Lung (tissue), 17 donors: ENCODE measurements at places on chromosomes 4 and X.

- peak; percentile 63 for DNase-seq
Observed at GRCh38 chr4:123649645-123650391, 253.2 kb downstream of the SPRY1 start.

DNA sequence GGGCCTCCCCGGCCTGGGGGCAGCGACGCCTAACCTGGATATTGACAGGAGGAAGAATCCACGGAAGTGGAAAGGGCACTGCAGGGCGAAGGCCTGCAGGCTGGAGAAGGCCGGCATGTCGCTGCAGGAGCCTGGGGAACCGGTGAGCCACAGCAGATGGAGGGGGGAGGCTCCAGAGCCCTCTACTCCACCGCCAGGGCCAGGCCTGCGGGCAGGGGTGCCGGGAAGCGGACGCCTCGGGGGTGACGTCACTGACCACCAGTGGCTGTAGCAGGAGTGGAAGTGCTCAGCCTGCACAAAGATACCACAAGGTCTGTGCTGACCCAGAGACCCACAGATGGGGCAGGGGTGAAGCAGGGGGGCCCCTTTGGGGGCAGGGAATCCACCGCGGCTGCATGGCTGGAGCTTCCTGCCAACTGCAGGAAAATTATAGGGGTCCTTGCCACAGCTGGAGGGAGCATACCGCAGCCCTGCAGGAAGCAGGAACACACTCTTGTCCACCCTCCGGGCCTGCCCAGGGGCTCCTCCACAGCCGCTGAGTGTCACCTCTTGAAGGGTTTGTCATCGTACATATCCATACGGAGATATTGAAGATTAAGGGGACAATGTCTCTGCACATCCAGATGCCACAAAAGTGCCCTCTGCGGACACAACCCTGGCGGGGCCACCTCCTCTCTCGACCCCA lies 7.6 kb upstream of the HTRA3 start:
- DNase-seq = no peak

GRCh38 chr4:113977526-113977855 lies 2.0 kb downstream of the ARSJ start:
- no peak for DNase-seq

- no peak for DNase-seq
Observed at GRCh38 chrX:7143941-7144525, 3.5 kb upstream of the STS start.

DNA sequence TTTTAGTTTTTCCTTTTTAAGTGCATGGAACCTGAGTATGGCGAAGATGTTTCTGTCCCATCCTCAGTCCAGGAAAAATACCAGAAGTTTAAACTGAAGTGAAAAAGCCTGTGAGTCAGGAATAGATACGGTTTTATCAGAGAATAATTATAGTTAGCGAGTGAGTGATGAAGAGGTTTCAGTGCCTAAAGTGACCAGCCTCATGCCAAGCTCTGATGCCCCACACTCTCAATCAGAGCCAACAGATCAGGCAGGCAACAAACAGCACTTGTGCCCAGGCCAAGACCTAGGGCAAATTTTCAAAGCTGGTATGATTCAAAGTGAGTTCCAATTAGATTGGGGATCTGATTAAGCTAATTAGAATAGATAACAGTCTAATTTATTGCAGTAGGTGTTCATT lies 212.8 kb upstream of the NRK start:
- DNase-seq = no peak

- no peak for DNase-seq
Observed at GRCh38 chr4:173909294-173909693, 374.2 kb downstream of the FBXO8 start.

DNA sequence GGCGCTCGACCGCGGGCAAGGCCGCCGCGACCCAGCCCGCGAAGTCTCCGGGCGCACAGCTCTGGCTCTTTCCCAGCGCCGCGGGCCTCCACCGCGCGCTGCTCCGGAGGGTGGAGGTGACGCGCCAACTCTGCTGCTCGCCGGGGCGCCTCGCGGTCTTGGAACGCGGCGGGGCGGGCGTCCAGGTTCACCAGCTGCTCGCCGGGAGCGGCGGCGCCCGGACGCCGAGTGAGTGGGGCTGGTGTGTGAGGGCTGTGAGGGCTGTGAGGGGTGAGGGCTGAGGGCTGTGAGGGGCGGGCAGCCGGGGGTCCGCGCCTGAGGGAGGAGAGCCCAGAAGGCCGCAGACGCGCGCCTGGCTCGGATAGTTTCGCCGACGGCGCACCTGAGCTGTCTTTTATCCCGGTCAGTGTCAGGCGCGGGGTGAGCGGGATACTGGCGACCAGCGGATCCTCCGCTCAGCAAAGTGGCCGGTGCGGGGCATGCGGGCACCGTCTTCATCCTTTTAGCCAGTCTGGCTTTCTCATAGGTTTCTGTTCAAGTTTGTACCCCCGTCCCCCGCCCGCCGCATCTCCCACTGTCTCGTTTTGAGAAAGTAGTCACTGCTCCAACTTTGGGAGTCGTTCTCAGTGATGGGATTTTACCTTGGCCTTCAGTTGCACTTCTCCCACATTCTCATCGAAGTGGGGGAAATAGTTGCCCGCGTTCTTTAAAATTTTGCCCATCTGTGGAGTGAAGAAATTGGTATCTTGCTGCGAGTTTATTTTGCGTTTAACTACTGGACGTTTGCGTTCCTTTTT lies 586 bp downstream of the HERC5 start:
- DNase-seq = peak; percentile 71

DNA sequence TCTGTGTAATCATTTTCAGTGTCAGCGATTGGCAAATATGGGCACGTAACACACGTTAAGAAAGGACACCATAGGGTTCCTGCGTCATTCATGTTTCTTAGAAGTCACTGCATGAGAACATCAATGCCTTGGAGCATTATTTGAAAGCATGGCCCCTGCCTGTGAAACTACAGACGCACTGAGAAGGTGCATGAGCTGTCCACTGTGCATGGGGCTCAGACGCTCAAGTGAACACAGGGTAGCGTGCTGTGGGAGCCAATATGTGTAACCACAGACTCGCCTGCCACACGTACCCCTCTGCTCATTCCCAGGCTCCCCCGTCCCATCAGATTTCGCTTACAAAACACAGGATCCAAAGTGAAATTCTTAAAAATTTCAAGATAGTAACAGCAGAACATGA lies 6.5 kb downstream of the PPP2R2C start:
- DNase-seq = no peak

DNA sequence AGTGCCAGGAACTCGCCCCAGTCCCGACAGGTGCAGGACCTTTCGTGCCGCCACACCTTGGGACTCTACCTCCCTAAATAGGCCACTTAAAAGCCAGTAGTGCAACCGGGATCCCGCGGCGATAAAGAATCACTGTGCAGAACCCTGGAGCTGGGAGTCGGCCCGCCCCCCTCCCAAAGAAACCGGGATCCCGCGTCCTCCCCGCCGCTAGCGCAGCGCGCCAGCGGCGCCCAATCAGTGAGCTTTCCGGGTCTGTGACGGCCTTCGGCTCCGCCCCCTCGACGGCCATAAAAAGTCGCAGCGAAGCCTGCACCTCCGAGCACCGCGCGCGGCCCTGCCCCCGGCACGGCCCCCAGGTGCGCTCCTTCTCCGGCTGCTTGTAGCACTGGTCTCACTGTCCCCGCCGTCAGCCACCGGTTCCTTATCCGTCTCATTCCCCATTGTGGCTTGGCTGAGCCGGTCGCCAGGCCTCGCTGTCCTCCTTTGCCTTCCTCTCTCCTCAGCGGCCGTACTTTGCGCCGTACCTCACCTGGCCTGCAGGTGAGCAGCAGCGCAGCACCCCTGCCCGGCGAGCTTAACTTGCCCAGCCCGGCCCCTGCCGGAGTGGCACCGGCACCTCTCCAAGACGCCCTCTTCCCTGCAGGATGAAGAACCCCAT lies at the start of gene LRAT:
TSS of gene LRAT (plus strand) at position 318 of the 658 bp plus-strand sequence. CDS start at position 645, 327 bp downstream.
- DNase-seq = peak; percentile 52

- DNase-seq = peak; percentile 0
Observed at GRCh38 chrX:106707771-106708454, 18.6 kb upstream of the RNF128 start.

GRCh38 chrX:39966176-39966575 lies 131.6 kb downstream of the BCOR start:
- DNase-seq = peak; percentile 42

DNA sequence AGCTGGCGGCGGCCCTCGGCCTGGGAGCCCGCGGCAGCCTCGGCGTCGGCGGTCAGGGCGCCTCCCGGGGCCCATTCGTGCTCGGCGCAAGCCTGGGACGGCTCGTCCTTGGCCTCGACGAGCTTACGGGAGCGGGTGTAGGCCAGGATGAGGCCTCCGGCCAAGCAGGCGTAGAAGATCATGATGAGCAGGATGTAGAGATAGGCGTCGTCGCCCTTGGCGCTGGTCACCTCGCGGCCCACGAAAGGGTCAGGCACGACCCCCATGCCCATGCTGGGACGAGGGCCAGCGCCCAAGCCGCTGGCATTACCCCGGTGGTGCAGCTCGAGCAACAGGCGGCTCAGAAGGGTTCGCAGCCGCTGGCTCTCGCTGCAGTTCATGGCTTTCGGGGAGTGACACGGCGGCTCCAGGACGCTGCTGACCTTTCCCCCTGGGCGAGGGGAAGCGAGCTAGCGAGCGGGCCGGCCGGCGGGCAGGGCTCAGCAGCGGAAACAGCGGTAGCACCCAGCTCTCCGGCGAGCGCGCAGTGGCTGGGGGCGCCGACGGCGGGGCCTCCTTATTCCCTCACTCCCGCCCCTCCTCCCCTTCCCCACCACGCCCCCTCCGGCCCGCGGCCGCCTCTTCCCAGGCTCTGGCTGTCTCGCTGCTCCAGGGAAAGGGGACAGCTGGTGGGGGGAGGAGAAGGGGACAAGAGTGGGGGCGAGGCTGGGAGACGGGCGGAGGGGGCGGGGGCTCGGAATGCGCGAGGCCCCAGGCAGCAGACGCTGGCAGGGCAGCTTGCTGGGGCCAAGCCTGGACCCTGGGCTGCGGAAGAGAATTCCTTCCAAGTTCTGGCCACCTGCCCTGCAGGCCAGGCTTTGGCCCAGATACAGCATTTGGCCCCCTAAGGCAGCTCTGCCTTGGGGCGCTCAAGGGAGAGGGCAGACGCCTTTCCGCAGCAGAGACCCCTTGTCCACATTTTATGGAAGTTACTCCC lies at the start of gene KCNE5:
TSS of gene KCNE5 (minus strand) at position 532 of the 976 bp plus-strand sequence. CDS start at position 380, 152 bp downstream.
- peak; percentile 82 for DNase-seq

DNA sequence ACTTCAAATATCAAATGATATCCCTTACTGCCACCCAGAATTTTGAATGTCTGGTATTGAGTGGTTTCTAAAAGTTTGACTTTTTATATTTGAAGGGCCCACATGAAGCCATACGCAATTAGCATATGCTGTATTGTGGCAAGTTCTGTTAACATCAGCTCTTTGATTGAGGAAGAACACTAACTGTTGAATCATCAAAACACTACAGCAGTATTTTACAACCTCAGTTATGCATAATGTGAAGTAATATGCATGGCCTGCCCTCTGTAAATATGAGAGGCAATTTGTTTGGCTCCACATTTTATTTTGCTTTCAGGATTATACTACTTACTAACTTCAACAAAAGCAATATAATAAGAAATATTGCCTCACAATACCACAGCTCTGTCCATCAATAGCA lies 62.2 kb upstream of the DMD start:
- no peak for DNase-seq

DNA sequence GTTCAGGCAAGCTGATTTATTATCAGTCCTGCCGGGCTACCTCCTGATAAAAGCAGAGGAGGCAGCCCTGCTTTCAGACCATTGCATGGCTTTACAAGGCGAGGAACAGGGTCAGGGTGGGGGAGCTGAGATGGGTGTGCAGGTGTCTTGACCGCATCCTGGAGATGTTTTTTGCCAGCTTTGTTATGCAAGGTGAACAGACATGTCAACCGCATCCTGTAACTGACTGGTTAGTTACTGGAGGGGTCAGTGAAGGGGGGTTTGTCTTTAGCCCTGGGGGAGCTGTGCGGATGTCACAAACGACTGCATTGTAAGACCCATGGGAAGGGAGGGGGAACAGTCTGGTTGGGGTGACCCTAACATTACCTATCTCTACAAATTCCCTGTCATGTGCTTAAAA lies 10.0 kb downstream of the ADAM29 start:
- no peak for DNase-seq
